ENCODE measurements at places on chromosomes 5 and 9. TPM values are rescaled to one million over a fixed set of nuclear protein-coding genes. Genes with fewer than 3 reads are reported as not detected.

Gene LHX3
- not detected for total RNA-seq

Gene TMEFF1
- total RNA-seq = 3.5 TPM

Gene SPRY4
- total RNA-seq = 10.9 TPM

Gene NUDT12
- 9.9 TPM for total RNA-seq

Gene MAP1B
- total RNA-seq = 305 TPM

Measured in epithelial cell of proximal tubule (primary cell).